Right lobe of liver (tissue), 6 donors: ENCODE measurements at places on chromosomes 6 and 20.

GRCh38 chr20:38447931-38448675 is 13.0 kb upstream of the SNHG17 start:
- DNase-seq: peak; percentile 57

DNA sequence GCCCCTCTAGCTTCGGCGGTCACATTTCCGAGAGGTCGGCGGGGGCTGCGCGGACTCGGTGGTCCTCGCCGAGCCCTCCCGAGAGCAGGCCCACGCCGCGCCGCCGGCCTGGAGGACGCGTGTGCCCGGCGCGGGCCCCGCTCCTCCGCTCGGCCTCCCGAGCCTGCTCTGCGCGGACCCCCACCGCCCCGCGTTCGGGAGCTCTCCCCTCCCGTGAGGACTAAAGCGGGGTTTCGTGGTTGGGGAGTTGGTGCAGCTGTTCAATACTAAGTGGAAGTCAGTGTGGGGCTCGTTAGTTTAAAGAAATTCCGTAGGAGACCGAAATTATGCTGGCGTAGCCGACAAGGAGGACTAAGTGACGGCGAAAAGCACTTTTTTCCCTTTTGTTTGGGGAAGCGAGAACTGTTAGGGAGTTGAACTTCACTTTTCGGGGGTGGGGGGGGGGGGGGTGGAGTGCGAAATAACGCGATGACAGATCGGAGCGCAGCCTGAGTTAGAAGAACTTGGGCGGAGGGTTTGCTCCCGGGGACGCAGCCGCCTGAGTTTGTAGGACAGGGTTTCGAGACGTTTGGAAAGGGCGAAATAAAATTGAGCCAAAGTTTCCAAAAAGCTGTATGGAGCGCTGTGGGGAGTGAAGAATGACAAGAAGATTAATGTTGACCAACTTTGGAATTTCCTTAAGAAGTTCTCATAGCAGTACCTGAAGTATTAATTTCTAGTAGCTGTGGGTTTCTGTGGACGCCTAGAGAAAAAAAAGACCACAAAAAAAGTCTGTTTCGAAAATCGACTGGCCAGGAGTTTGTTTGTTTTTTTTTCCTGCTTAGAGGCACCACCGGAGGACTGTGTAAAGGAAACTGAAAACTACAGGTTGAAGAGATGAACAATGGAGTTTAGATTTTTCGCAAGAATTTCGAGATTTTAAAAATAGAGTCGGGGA is 1.4 kb downstream of the QKI start:
- peak; percentile 55 for DNase-seq

DNA sequence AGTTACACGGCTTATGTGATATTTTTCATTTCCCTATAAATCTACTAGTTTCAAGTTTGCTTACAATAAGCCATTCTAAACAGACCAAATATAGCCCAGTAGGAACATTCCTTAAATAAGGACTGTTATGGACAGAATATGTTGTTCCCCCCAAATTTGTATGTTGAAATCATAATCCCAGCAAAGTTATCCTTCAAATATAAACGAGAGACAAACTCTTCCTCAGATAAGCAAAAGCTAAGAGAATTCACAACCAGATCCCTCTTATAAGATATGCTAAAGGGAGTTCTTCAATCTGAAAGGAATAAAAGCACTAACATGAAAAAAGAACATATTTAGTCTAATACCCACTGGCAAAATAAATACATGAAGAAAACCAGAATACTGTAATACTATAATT is 795.5 kb upstream of the GJE1 start:
- DNase-seq: no peak

- DNase-seq: no peak
These were observed 275.3 kb downstream of the HIVEP2 start for GRCh38 chr6:142669471-142670351.

GRCh38 chr20:62068997-62069396 is 3.3 kb upstream of the TAF4 start:
- no peak for DNase-seq

DNA sequence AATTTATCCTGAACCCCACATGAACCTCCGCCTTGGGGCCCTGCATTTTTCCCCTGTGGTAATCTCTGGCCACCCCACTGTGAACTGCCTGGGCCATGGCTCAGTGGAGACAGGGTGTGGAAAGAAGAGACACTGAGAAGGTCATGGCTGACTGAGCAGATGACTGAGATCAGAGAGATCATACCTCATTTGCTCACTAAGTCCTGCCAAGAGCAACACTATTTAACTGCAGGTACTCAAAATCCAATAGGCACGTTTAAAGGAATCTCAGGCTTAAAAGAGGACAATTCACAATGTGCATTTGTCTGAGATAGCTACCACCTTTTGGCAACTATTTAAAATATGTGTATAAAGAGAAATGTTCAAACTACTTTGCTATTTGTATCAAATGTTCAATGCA is 305.0 kb downstream of the GMDS start:
- DNase-seq: no peak

- DNase-seq: no peak
These were observed 69.1 kb downstream of the MYB start for GRCh38 chr6:135250234-135250633.

DNA sequence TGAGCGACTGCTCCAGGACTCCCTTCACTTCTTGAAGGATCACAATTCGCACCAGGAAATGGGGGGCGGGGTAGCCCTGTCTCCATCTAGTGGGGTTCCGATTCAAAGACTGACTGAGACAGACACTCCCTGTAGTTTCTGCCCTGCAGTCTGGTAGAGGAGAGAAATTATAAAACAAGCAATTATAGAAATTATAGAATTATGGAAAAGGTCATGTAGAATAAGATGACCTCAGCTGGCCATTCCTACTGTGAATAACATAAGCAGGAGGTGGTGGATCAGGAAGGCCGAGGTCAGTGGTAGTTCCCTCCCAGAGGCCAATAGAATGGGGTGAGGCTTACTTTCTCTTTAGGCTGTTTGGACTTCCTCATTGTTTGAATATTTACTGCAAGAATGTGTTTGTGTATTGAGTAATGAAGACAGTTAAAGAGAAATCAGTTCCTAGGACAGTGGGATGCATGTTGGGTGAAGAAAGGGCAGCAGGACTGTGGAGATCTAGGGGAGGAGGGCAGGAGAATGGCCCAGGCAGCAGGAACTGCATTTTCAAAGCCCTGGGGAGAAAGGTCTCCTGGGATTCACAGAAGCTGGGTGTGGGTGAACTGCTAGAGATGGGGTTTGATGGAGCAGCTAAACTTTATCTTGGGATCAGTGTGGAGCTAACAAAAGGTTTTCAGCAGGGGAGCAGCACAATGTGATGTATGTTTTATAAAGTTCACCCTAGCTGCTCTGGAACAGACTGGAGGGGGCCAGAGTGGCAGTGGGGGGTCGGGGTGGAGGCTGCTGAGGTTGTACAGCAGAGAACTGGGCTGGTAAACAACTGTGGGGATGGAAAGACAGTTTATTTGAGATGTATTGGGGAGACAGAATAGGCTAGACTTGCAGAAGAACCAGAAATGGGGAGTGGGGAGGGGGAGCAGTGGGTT is 2.1 kb downstream of the ZNF341 start:
- peak; percentile 44 for DNase-seq

- no peak for DNase-seq
These were observed 82.2 kb upstream of the PMEPA1 start for GRCh38 chr20:57791966-57792365.

- DNase-seq: no peak
These were observed 10.4 kb downstream of the VGLL2 start for GRCh38 chr6:117275711-117276110.

- no peak for DNase-seq
These were observed 291.0 kb upstream of the PLCB4 start for GRCh38 chr20:8777911-8778310.

GRCh38 chr6:146546443-146547043 is 2.9 kb downstream of the RAB32 start:
- no peak for DNase-seq
